ENCODE measurements at places on chromosomes 6 and 20.

DNA sequence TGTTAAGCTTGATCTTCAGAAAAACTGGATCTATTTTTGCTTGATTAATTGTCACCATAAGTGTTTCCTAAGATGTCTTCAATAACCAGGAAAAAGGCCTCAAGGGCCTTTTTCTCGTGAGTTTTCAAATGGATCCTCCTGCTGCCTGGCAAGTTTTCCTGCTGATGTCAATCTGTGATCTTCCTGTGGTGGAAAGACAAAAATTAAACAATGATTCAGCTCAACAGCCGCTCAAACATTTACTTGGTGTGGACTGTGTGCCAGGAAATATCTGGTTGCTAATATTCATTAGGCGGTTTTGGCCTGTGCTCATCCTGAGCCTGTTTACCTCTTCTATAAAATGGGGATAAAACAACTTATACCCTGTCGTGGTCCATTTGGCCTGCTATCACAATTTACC, 35.4 kb upstream of the SSTR4 start:
- DNase-seq: no peak

GRCh38 chr6:7529141-7529540, 12.3 kb upstream of the DSP start:
- DNase-seq: no peak

DNA sequence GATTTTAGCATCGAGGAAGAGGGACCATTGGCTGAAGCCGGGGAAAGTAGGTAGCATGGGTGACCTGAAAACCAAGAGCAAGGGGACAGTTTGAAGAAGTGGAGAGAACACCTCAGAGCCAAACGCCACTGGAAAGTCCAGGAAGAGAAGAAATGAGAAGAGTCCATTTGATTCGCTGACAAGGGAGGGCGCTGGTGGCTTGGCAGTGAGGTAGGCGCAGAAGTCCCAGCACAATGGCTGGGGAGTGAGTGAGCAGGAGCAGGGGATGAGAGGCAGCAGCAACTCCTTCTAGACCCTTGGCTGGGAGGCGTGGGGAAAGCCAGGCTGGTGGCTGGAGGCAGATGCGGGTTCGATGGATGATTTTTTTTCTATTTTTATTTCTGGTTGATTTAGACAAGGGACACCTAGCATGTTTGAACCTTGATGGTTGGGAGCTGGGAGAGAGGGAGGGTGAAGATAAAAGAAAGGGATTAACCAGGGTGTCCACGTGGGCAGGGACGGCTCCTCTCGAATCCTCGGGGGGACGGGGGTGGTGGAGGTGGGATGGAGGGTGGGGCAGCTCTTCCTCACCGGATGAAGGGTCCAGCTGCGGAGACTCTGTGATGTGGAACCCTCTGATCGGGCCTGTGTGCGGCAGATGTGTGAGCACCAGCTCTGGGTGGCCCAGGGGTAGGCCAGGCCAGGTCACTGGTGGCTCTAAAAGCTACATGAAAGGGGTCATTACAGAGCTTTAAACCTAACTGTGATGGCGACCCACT, 164.2 kb downstream of the NFATC2 start:
- DNase-seq: no peak

- DNase-seq: peak; percentile 6
Observed at GRCh38 chr6:144460327-144461095, 175.4 kb downstream of the UTRN start.

GRCh38 chr20:11849270-11849915, 68.3 kb upstream of the BTBD3 start:
- no peak for DNase-seq

GRCh38 chr6:139642346-139642745, 267.9 kb upstream of the CITED2 start:
- DNase-seq: no peak

DNA sequence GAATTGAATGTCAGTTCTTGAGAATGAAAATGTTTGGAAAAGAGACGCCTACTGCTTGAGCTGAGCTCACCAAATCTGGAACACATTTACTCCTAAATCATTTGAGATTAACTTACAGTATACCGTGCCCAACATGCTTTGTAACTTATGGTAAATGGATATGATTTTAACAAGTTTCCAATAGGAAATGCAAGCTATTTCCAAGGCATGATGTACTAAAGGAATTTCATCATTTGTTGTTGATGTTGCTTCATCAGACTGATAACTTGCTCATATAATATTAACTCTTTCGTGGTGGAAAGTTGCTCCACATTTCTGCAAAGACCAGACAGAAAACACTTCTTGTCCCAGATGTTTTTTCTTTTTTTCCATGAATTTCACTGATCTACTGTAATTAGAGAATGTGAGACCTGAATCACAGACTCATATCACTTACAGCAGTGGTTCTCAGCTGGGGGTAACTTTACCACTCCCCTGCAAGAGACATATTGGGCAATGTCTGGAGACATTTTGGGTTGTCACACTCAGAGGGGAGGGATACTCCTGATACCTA, 116.6 kb upstream of the TRAF3IP2 start:
- no peak for DNase-seq

- no peak for DNase-seq
Observed at GRCh38 chr6:45483501-45483900, 105.8 kb upstream of the SUPT3H start.

DNA sequence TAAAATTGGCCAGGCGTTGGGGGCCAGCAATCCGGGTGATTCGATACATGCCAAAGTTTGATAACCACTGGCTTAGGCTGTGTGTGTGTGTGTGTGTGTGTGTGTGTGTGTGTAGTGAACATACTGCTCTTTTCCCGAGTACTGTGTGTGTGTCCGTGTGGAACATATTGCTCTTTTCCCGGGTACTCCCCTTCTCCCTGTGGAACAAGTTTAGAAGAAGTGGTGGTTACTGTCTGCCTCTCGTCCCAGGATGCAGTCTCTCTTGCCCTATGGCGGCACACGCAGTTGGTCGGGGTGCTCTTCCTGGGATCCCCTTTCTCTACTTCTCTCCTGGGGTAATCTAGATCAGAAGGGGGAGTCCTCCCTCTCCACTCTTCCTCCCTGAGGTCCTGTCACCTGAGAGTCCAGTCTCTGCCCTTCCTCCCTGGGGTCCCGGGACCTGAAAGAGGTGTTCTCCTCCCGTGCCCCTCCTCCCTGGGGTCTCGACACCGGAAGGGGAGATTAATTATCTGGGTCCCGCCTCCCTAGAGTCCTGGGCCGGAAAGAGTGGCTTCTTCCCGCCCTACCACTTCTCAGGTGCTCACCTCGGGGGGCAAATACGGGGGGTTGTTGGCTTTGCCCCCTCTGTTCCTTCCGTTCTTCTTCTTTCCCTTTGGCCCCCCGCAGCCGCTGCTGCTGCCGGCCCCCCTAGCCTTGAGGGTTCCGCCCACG, 516 bp downstream of the GTPBP2 start:
- peak; percentile 79 for DNase-seq

- no peak for DNase-seq
Observed at GRCh38 chr6:111745636-111746035, 127.6 kb downstream of the FYN start.

DNA sequence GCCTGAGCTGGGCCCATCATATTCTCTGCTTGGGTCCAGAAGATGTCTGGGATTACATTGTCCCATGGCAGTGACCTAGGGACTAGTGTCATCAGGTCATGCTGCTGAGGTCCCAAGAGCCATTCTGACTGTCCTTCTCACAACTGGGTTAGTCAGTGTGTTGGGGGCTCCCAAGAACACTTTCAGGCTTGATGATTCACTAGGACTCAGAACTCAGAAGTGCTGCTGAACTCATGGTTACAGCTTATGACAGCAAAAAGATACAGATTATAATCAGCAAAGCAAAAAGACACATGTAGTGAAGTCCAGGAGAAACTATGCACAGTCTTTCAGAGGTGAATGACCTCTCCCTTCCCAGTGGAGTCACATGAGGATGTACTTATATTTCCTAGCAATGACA, 107.8 kb downstream of the SYNE1 start:
- DNase-seq: no peak

- peak; percentile 2 for DNase-seq
Observed at GRCh38 chr6:91276315-91276714, 689.4 kb upstream of the MAP3K7 start.

GRCh38 chr20:57407541-57407956, 16.4 kb downstream of the RBM38 start:
- DNase-seq: no peak

DNA sequence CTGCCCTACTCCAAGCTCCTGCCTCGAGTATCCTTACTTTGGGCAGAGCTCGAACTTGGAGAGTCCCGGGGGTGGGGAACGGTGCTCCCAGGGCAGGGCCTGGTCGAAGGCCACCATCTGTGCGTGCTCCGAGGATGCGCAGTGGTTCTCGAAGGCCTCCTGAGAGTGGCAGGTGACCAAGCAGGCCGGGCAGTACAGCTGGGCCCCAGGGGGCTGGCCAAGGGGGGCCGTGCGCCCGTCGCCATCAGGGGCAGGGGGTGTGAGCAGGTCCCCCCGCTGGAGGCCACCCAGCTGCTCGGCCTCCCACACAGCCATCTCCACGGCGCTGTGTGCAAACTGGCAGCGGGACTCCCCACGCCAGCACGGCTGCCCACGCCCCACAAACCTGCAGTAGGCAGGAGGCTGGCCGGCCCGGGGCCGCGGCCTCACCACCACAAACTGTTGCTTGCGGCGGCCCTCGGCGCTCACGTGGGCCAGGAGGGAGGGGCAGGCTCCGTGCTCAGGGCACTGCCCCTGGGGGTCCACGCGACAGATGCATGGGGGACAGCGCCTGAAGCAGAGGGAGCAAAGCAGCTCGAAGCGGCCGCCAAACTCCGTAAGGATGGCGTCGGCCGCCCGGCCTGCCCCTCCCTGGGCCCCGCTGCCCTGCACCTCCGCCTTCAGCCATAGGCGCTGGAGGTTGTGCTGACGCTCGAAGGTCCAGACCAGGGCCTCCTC, 1.8 kb downstream of the HELZ2 start:
- no peak for DNase-seq

Data from OCI-LY7 (cell line).